ENCODE measurements at places on chromosomes 2 and 18.

DNA sequence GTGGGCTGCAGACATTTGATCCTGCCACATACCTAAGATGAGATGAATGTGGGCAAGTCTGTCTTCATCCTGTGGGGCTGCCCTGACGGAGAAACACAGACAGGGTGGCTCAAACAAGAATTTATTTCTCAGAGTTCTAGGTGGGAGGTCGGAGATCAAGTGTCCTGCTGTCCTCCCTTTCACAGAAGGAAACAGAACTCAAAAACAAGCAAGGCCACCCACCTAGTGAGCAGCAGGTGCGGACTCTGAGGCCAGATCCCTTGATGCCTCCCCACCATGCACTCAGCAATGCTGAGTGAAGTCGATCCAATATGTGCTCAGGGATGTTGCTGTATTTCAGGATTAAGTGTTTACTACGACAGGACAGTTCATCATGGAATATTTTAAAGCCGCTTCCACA lies 63.0 kb upstream of the SNTG2 start:
- DNase-seq: no peak

DNA sequence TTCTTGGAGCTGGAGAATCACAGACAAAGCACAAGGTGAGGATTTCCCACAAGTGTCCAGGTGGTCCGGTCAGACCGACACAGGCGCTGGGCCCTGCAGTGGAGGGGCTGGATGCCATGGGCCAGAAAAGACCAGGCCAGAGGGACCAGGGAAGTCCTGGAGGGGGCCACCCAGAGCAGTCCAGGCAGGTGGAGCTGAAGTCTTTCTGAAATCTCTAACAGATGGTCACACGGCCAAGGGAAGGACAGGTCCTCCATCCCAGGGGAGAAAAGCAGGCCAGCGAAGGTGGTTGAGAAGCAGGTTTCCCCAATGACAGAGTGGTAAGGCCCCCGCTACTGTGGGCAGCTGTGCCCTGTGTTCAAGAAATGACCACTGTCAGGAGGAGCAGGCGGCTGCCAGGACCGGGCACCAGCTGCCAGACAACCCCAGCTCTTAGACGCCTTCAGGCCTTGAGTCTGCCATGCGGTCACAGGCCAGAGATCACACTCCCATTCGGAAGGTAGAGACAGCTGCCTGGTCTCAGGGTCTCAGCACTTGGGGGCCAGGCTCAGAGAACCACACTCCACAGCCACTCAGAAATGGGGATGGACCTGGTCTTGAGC lies 25.9 kb downstream of the HS1BP3 start:
- no peak for DNase-seq

GRCh38 chr18:5582076-5582475 lies 38.3 kb upstream of the EPB41L3 start:
- peak; percentile 77 for DNase-seq

GRCh38 chr2:69779258-69780001 lies 37.5 kb downstream of the ANXA4 start:
- DNase-seq: no peak

DNA sequence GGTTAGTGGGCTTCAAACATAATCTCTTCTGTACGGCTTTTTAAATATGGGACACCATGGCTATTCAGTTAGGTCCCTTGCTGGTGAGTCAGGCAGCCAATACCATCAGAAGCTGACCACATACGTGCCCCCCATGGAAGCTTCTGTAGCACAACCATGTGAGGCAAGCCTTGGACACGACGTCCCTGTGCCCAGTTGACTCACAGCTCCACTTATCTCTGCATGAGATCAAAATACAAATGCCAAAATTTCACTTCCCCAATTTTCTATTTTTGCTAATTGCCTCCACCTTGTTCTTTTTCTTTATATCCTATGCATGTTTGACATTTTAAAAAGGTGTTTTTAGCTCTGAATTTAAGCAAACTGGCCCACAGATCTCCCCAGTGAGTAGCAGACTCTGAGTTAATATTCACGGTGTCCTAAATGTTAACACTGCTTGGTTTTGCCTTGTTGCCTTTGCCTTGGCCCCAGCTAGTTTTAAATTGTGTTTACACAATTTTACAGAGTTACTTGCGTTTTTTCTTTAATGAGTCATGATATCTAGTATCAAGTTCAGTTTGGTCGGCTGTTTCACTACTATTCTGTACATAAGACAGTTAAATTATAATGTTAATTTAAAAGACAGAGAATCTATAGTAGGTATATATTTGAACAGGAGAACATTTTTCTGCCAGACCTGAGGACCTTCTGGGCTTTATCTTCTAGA lies 77.5 kb downstream of the CDCA7 start:
- peak; percentile 19 for DNase-seq

DNA sequence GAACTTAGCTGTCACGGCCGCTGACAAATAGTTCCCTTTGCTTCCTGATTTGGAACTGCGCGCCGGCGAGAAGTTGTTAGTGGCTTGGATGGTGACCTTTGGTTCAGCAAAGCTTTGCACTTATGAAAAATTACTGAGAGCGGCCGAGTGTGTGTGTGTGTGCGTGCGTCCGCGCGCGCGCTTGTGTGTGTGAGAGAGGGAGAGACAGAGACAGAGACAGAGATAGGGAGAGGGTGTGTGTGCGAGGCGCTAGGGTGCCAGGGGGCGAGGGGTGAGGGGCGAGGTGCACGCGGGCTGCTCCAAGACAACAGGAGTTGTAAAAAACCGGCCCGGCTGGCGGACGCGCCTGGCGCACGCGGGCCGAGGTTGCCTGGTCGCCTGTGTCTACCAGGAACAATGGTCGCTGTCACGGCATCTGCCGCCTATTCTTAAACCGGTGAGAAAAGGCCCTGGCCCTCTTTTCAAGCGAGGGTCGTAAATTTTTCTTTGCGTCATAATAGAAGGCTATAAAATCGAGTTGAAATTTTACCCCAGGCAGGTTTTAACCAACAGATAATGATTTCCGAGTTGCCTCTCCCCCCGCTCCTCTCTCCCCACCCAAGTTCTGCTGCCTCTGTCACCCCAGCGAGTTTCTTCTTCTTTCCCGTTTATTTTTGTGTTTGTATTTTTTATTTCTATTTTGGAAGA lies 535 bp downstream of the HOXD3 start:
- no peak for DNase-seq

GRCh38 chr2:1976728-1977416 lies 232.6 kb upstream of the PXDN start:
- peak; percentile 56 for DNase-seq

- DNase-seq: peak; percentile 39
Measured at GRCh38 chr2:218002845-218003180, at the start of gene TNS1. Gene TNS1 (minus strand): TSS chr2:218002995. CDS start chr2:218002872, 123 bp downstream.

- DNase-seq: no peak
Measured at GRCh38 chr2:33022395-33022985, 75.7 kb downstream of the LTBP1 start.

DNA sequence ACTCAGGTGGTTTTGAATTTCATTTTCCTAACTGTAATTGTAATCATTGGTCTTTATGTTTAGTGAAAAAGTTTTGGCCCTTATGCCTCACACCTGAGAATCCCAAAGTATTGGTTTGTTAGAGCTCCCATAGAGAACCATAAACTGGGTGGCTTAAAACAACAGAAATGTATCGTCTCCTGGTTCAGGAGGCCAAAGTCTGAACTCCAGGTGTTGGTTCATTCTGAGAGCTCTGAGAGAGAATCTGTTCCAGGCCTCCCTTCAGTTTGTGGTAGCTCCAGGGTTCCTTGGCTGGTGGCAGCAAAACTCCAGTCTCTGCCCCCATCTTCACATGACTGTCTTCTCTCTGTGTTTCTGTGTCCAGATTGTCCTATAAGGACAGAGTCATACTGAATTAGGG lies 11.0 kb downstream of the IL37 start:
- no peak for DNase-seq

DNA sequence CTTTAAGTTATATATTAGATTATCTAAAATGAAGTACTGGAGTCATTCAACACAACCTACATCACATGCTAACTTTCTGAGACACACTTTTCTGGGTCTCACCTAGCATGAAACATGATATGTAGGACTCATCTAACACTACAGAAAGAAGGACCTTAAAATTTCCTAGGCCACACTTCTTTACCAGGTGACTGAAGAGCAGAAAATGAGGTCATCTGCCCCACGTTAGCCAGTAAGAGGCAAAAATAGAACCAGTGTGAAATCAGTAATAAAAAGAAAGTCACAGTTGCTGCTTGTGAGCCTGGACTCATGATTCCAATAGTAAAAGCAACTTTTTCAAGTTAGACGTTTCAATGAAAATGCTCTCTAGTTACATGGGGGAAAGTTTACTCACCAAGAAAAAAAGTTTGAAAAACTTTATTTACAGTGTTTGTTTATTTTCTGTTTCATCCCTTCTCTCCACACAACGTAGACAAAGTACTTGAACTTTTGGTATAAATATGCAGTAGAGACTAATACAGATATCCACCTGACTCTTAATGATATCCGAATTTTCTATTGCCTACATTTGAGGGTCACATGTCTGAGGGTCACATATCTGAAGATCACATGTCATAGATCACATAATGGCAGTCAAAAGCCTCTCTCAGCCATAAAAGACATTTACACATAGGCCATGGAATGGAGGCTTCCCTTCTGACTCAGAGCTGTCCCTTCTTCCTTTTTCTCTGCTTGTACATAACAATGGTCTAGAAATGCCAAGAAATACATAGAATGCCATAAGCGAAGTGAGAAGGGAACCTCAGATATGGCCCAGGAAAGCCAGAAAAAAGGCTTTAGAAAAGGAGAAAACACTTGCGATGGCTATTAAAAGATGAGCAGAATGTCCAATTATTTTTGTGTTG lies 362.9 kb downstream of the ZEB2 start:
- DNase-seq: no peak

- no peak for DNase-seq
Measured at GRCh38 chr2:209685963-209686362, 85.7 kb upstream of the UNC80 start.

DNA sequence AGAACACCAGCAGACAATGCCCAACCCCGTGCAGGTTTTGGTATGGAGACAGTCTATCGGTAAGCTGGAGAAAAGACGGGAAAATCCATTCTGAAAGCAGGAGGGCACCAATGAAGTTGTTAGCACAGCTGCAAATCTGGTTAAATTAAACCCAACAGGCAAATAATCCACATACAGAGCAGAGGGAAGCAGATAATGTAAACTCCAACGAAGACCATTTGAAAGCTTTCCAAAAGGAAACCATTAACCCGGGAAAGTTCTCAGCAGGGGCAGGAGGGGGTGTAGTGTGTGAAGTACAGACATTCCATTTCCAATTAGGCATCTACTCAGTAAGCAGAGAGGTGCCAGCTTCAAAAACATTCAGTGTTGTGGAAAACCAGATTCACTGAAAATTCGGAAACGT lies 10.3 kb downstream of the EDAR start:
- peak; percentile 17 for DNase-seq

DNA sequence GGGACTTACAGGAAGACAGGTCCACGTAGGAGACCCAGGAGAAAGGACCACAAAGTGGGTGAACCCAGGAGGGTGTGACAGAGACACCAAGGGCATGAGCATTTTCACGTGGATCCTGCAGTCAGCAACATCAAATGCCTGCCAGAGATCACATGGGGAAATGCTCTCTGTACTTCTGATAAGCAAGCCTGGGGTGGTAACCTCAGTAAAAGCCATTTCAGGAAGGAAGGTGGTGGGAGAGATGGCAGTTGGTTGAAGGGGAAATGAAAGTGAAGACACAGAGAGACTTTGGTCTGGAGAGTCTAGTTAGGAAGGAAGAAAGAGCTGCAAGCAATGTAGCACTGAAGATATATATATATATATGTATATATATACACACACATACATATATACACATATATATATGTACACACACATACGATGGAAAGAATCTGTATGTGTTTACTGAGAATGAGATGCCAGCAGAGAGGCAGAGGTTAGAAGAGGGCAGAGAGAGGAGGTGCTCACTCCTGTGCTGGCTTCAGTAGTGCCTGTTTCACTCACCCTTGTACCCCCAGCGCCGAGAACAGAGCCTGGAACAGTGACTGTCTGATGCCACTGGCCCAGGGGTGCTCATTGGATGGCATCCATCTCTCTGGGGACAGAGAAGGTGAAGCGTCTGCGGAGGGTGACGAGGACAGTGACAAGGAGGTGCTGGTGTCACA lies 314.9 kb downstream of the AFF3 start:
- DNase-seq: no peak

- DNase-seq: no peak
Measured at GRCh38 chr2:173202570-173202969, 126.9 kb downstream of the MAP3K20 start.

- no peak for DNase-seq
Measured at GRCh38 chr2:70684846-70685622, 83.0 kb downstream of the ADD2 start.

DNA sequence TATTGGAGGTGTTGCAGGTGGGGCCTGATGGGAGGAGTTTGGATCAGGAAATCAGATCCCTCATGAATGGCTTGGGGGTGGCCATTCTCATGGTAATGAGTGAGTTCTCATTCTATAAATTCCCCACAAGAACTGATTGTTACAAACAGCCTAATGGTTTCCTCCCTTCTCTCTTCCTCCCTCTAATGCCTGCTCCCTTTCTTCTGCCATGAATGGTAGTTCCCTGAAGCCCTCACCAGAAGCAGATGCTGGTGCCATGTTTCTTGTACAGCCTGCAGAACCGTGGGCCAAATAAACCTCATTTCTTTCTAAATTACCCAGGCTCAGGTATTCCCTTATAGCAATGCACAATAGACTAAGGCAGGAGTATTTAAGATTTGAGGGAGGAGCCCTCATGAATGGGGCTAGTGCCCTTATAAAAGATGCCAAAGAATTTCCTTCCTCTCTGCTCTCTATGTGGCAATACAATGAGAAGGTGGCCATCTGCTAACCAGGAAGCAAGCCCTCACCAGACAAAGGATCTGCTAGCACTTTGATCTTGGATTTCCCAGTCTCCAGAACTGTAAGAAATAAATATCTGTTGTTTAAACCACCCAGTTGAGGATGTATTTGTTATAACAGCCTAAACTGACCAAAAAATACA lies 251.8 kb downstream of the ZEB2 start:
- no peak for DNase-seq

GRCh38 chr18:23399067-23399466 lies 54.0 kb upstream of the RIOK3 start:
- no peak for DNase-seq

- no peak for DNase-seq
Measured at GRCh38 chr2:198762441-198762840, 695.3 kb downstream of the SATB2 start.

DNA sequence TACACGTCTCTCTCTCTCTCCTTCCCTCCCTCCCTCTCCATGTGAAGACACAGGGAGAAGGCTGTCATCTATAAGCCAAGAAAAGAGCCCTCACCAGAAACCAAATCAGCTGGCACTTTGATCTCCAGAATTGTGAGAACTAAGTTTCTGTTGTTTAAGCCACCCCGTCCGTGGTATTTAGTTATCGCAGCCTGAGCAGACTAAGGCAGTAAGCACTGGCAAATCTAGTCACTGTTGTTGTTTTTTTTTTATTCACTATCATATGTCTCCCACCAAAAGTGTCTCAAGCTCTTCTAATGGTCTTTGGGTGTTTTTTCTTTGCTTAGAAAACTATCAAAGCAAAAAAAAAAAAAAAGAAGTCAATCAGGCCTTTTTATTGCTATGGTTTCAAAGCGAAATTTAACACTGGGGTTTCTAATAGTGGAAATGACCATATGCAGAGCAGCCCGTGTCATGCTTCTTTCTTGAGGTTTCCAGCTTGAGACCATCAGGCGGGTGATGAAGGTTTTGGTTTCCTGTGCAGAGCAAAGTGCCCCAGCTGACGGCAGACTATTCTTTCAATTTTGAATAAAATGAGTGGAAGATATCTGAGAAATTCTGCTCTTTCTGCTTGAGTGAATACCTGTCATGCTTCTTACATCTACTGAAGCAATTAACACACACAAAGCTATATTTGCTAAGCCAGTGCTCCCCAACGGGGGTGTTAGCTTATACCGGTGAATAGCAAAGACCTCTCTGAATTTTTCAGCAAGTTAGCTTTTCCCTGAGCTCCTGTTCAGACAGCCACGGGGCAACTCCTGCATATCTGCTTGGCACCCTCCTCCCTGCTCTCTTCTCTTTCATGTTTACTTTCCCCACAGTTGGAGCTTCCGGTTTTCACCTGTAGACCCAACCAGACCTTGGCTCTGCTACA lies 394.1 kb upstream of the ATP5MC3 start:
- no peak for DNase-seq

All from astrocyte of the spinal cord (primary cell).